ENCODE measurements at places on chromosomes 7 and 10.

- DNase-seq = no peak
Observed at GRCh38 chr10:24519950-24520349, 203.7 kb downstream of the ARHGAP21 start.

DNA sequence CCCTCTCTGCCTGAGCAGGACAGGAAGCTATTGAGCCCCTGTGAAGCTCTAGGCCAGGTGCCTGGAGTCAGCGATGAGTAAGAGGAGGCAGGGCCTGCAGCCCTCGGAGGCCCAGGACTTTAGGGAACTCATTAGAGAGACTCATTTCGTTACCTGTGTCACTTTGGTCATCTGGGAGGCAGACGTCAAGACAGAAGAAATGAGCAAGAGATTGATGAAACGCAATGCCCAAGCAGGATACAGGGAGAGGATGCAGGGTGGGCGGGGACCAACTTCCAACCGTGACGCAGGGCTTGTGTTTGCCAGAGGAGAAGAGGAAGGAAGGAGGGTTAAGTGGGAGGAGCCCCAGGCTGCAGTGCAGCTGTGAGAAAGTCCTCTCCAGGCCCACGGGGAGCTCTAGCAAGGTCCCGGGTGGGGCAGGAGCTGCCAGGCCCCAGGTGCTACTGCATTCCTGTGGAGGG lies 26.4 kb upstream of the GNA12 start:
- DNase-seq = no peak

DNA sequence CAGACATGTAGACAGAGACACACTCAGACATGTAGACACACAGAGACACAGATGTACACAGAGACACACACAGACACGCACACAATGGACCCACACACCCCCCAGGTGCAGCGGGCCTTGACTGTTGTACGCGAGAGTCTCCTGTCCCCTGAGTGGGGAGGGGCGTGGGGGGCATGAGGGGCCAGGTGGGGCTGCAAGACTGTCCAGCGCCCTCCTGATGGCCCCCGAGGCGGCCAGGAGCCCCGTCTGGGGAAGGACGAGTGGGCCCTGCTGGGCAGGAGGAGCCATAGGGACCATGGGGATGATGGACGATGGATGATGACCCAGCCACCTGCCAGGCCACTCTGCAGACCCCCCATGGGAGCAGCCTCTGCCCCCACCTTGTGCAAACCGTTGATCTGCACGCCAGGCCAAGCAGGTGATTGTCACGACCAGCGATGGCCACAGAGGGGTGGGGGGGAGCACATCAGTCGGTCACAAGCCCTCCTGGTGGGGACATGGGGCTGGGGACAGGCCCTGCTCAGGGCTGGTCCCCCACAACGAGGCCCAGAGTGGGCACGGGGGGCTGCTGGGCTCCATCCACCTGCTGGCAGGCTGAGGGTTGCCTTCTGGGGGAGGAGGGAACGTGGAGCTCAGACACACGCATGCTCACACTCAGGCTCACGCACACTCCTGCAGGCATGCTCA lies 11.6 kb downstream of the VENTX start:
- DNase-seq = no peak

DNA sequence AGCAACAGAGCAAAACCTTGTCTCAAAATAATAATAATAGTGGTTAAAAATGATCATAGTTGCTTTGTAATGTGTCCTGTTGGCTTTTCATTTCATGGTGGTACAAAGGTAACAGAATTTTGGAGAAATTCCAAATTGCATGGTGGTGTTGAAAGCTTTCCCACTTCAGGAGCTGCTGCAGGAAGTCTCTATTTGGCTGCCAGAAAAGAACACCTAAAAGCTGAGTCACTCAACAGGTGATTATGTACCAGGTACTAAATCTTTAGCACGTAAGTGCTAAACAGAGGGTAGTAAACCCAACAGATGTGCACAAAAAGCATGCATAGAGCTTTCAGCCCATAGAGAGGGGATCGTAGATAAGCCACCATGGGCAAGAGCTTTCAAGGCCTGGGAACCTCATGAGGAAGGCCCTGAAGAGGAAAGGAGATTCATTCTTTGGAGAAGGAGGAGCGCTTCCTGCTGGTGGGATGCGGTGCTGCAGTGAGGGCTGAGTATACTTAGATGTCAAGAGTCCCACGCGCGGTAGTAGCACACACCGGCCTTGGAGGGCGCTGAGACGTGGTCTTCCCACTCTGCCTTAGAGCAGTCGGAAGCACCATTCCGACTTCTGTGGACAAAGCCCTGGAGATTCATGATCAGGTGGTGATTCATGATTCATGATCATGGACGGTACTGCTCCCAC lies 118.7 kb downstream of the RALA start:
- DNase-seq = peak; percentile 75

DNA sequence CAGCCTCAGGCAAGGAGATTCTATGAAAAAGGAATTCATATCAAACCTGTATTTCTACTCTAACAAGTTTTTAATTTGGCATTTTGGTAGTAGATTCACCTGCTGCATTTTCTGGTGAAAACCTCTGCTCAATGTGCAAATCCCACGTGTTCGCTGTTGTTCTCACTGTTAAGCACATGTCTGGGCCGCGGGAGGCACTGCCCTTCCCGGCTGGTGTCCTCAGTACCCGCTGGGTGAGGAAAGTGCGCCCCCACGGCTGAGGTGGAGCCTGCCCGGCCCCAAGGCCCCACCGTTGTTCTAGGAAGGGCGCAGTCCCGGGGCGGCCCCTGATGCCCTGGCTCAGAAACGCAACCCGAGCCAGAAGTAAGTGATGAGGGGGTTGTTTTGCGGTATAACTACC lies 193.4 kb upstream of the VWC2 start:
- no peak for DNase-seq

GRCh38 chr7:116211913-116212596 lies 1.7 kb downstream of the TES start:
- no peak for DNase-seq

- peak; percentile 76 for DNase-seq
Observed at GRCh38 chr7:94223375-94224084, 171.2 kb upstream of the COL1A2 start.

- no peak for DNase-seq
Observed at GRCh38 chr10:124660404-124661125, 83.6 kb downstream of the FAM53B start.
